C1 segment of cervical spinal cord (tissue), 14 donors: ENCODE measurements at places on chromosomes 2 and 18.
A peak's percentile ranks its signal among the peaks of the same experiment; 100 is the strongest.

- no peak for DNase-seq
Measured at GRCh38 chr2:72605836-72606442, 219.9 kb downstream of the EXOC6B start.

GRCh38 chr2:94861308-94862152, 9.7 kb upstream of the TEKT4 start:
- no peak for DNase-seq

DNA sequence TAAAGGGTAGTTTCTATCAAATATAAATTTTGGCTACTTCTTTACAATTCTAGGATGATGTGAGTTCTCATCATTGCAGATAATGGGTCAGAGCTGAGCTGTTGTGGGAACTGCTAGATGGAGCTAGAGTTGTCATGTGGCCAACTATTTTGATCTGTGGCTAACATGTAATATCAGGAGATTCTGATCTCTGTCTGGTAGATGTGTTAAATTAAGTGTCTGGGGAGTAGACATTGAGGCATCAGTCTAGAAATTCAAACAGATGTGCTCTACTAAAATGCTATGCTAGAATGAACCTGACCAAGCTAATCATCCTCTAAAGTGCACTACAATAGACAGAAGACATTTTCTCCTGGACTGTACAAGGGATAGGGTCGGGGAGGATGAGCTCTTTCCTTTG, 30.3 kb upstream of the DARS1 start:
- DNase-seq, result no peak

DNA sequence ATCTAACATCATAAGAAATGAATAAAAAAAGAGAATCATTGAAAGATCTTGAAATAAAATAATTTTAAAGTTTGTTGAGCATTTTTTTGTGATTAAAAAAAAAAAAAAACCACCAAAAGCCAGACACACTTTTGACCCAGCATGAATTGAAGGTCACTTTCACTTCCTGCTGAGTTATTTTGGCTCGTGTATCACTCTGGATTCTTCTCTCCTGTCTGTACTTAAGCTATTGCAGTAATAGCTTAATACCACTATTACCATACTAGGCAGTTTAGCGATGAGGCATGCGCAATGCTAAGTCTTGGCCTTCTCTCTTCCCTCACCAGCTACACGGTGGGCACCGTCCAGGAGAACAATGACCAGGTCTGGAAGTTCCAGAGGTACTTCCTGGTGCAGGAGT, 54.5 kb upstream of the SPP2 start:
- no peak for DNase-seq

GRCh38 chr18:53907921-53908320, 316.5 kb downstream of the MBD2 start:
- no peak for DNase-seq

DNA sequence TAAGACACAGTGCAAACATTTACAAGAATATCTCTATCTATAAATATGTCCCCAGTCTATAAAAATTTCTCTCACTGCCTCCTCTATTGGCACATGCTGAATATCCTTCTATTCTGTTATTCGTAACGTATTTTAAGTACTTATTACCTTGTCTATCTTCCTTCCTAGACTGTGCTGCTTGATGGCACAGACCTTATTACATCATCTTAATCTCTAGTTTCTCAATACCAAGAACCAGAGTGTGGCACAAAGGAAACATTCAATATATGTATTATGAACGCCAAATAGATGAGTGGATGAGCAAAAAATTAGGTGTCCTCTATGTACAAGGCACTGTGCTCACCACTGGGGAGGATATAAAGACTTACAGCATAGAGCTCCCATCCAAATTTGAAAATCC, 282.8 kb downstream of the NBAS start:
- DNase-seq, result no peak

GRCh38 chr2:65913813-65914212, 481.4 kb upstream of the SPRED2 start:
- no peak for DNase-seq

DNA sequence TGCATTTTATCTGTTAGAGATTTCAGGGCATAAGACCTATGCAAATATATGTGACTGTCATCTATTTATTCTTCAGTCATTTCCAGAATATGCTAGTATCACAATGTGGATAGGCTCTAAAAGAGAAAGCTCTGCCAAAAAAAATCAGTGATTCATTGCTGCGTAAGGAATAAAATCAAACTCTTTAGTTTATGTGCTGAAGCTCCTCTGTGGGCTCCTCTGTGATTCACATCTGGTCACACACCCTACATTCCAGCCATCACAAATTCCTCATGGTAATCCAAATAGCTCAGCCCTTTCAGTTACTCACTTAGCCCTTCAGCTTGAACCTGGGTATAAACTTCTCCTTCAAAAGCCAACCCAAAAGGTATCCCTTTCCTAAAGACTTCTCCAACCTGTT, 21.4 kb downstream of the DLGAP1 start:
- DNase-seq, result no peak

DNA sequence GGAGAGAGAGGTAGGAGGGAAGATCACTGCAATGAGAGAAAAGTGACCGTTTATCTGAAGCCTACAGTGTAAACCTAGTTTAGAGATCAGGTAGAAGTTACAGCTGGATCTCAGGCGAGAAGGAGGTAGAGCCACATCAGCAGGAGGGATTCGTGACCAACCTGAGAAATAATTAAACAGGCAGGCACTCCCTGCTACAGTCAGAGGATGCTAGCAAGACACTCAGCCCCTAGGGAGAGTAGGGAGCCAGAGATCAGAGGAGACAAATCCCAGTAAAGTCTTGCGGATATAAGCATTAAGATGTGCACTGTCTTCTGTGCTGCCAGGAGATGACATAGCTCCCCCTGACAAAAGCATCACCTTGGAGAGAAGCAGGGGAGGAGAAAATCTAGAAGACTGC, 629.1 kb upstream of the SLC39A10 start:
- no peak for DNase-seq

GRCh38 chr2:88831792-88832248, 140.3 kb downstream of the RPIA start:
- no peak for DNase-seq

DNA sequence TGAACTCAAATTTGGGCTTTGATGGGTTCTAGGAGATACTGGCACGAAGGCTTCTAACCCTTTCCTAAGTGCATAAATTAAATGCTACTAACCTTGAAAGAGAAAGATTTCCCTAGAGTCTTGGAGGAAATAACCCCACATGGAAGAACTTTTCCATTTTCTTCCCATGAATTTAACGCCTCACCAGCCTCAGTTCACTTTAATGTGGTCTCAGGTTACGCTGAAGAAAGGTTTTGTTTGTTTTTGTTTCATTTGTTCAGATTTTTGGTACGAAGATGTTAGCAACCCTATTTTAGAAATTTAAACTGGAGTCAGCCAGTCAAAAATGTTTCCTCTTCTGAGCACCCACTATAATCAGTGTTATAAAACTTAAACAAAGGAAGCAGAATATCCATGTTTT, 30.7 kb downstream of the METTL4 start:
- DNase-seq, result no peak

- peak; percentile 12 for DNase-seq
Measured at GRCh38 chr2:64947885-64948284, 41.3 kb upstream of the SLC1A4 start.

- DNase-seq, result no peak
Measured at GRCh38 chr2:58594762-58595161, 353.6 kb upstream of the FANCL start.

DNA sequence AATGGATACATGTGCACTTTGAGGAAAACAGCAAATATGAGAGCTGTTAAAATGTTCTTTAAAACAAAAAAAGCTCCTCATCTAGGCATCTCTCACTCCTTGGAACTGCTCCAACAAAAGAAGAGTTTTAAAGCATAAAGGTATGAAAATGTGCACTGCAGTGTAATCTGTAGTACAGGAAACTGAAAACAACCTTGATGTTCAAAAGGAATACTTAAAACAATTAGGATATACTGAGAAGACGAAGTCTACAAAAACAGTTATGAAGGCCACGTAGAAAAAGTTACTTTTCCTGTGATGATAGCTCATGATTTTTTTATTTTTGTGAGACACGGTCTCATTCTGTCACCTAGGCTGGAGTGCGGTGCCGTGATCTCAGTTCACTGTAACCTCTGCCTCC, 2.1 kb upstream of the GPR75 start:
- DNase-seq, result no peak

DNA sequence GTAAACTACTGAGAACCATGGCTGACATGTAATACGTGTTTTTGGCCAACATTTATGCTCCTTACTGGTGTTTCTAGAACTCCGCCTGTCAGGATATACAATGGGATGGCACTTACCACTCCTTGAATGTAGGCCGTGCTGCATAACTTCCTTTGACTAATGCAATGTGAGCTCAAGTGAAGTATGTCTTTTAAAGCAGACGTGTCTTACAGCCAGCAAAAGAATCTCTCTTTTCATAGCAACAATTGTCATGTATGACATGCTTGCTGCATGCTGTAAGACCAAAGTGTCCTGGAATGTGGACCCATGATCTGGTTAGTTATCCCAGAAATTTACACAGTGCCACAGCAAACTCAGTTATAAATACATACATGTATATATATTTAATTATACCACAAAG, 1202.7 kb upstream of the PIK3C3 start:
- no peak for DNase-seq

DNA sequence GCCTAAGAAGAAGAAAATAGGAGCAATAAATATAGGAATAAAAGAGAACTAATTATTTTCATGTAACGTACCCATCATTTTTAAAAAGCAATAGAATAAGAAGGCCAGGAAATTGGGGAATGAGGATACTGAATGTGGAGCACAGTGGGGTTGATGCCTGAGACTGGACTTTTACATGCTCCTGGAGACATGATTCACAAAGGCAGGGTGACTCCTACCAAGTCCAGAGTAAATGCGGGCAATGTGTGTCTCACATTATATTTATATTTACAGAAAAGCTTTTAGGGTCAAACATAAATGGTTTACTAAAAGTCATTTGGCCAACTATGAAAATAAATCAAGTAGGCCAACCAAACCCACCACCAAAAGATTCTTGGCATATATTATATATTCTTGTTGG, 87.9 kb upstream of the COL5A2 start:
- DNase-seq, result no peak

DNA sequence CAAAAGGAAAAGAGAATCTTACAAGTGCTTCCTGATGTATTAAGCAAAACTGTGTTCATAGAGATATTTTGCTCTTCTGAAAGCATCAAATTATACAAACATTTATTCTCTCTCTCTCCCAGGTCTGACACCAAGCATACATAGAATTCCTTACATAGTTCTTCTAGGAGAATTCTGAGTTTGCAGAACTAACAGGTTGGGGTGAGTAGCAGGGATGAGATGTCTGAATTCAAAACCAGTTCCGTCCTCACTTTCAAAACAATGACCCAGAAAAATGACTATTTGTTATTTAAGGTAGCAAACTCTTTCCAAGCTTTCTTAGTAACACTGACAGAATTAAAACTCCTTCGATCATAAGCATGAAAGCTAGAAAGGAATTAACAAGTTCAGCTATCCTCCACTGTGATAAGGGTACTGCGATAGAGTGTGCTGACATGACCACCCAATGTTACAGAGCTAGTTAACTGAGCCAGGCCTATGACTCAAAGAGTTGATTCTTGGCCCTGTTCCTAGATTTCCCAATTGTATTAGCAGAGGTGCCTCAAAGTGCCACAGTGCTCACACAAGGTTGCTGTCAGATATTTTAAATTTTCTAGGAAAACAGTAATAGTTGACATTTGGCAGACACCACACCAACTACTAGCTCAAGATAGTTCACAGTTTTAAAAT, 85.8 kb upstream of the SETBP1 start:
- DNase-seq, result no peak

DNA sequence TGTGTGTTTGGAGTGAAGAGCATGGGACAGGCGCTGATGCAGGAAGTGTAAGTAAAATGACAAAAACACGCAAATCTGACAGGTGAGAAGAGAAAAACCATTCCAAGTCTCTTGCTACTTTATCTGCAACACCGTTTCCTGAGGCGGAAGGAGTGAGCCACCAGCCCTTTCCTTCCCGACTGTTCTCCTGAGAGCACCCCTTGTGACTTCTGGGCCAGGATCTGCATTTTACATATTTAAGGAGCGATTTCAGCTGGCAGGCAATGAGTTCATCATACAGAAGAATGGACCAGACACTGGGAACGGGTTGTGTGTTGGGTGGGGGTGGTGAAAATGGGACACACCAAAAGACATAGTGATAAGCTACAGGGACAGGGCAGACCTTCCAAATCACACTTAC, 277.3 kb downstream of the TGIF1 start:
- DNase-seq, result no peak

- DNase-seq, result no peak
Measured at GRCh38 chr2:18309188-18309587, 251.3 kb downstream of the RDH14 start.

- peak; percentile 79 for DNase-seq
Measured at GRCh38 chr2:185502351-185502750, 236.3 kb upstream of the FSIP2 start.

DNA sequence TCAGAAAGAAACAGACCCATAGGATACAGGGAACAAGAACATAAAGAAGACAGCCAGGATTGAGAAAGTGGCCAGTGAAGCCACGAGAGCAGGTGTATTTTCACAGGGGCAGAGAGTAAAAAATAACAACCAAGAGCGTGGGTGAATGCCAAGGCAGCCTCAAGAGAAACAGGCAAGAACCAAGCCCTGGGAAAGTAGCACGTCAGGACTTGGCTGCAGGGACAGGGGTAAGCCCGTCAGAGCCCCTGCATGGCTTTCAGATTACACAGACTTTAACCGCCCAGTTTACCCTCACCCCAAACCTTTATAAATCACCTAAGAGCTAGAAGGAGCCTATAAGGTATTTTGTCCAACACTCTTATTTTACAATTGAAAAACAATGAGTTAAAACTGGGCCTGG, 43.7 kb downstream of the ARL4C start:
- no peak for DNase-seq

- peak; percentile 3 for DNase-seq
Measured at GRCh38 chr2:187461294-187462261, 13.5 kb upstream of the CALCRL start.

DNA sequence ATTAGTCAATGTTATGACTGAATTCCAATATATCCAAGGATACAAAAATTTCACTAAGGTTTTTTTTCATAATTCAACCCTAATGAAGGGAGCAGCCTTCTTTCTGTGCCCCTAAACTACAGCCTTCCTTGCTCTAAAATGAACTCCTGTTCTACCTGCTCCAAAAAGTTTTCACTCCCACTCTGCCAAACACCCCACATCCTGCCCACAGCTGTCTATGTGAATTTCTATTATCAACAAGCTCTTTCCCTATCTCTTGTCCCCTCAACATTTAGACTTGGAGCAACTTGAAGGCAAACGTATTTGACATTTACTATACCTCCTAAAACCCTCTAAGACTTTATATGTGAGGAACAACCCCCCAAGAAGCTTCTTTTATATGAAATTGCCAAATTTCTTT, 2.5 kb downstream of the STAT4 start:
- no peak for DNase-seq

- no peak for DNase-seq
Measured at GRCh38 chr2:29293830-29294438, 178.7 kb downstream of the CLIP4 start.

GRCh38 chr2:71451705-71452104, 1.7 kb upstream of the DYSF start:
- no peak for DNase-seq

- DNase-seq, result no peak
Measured at GRCh38 chr2:126506786-126507185, 149.2 kb upstream of the GYPC start.
